ENCODE measurements at places on chromosomes 3 and 15.

DNA sequence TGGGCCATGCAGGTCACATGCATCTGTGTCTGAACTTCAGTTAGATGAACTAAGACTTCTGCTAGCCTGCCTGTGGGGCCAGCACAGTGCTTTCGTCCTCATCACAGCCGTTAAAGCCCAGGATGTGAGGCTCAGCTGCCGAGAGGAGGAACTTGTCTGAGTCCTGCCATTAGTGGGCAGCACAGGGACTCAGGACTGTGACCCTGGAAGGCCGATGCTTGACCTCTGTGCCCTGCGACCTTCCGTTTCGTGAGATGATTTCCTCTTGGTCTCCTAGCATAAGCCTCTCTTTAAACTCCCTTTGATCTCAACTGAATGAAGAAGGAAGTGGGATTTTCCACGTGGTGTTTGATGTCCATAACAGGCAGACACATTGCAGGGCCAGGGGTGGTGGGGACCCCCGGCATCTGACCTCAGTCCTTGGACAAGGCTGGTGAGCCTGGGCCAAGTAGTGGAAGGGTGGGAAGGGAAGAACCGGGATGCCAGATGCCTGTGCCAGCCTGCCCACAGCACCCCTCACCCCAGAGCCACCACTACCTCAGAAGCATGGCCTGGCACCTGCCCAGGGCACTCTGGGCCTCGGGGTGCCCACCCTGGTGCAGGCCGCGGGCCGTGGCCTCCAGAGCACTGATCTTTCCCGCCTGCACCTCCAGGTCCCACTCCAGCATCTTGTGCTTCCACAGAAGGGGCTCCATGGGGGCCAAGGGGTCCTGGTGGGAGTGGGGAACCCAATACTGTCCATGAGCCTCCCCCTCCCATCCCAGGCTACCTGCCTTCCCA is 21.6 kb downstream of the PLA2G4B start:
- DNase-seq, result no peak

- DNase-seq, result no peak
These were observed 39.6 kb downstream of the SEMA6D start for GRCh38 chr15:47756872-47757271.

DNA sequence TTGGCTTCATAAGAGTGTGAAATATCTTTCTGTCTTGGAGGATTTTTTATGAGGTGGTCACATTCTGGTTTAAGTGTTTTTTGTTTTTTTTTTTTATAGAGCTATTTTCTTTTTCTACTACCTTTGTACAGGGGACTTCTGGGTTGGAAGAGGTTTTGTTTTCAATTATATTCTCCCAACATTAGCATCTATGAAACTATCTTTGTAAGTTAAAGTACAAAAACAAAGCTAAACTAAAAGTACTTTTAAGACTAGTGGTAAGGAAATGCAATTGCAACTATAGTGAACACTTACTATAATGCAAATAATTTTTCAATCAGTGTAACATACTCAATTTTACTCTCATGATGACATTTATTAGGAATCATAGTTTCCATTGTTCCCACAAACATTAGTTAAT is 688.2 kb downstream of the SI start:
- DNase-seq, result no peak

GRCh38 chr3:35338186-35338585 is 301.1 kb upstream of the ARPP21 start:
- DNase-seq, result no peak

GRCh38 chr15:65318870-65319356 is 14.4 kb downstream of the RNU5B-1 start:
- DNase-seq, result peak; percentile 64

DNA sequence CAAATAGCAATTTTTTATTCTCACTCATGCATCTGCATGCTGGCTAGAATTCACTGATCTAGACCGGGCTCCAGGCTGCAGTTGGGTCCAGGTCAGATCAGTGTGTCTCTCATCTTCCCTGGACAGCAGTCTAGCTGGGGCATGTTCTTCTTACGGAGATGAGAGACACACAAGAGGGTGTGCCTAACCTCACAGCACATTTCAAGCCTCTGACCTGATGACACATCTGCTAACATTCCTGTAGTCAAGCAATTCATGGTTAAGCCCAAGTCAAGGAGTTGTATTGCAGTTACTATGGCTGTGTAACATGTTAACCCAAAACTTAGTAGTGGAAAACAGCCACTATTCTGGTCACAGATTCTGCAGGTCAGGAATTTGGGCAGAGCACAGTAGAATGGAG is 13.1 kb downstream of the BSN start:
- no peak for DNase-seq

DNA sequence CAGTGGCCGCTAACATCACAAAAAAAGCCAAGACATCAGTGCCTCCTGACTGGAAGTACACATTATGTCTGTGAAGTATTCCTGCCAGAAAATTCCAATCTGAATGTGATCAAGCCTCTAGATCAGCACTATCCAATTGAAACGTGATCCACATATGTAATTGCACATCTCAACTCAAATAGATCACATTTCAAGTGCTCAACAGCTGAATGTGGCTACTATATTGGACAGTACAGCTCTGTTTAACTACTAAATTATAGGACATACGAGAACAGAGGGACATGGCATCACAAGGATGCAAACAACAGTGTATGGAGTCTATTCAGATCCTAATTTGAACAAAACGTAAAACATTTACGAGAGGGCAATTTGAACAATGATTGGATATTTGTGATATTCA is 542 bp upstream of the UBAP1L start:
- peak; percentile 45 for DNase-seq

GRCh38 chr3:23294770-23295387 is 91.8 kb downstream of the UBE2E2 start:
- no peak for DNase-seq

- peak; percentile 53 for DNase-seq
These were observed 75.8 kb downstream of the ZPLD1 start for GRCh38 chr3:102510663-102511062.

- DNase-seq, result no peak
These were observed 35.2 kb downstream of the GLB1 start for GRCh38 chr3:33061782-33062181.

- DNase-seq, result no peak
These were observed 280.6 kb downstream of the ROBO2 start for GRCh38 chr3:77320514-77320913.

GRCh38 chr15:87735522-87735921 is 521.0 kb downstream of the NTRK3 start:
- DNase-seq, result no peak

GRCh38 chr3:182970811-182971418 is 9.4 kb downstream of the DCUN1D1 start:
- no peak for DNase-seq

- no peak for DNase-seq
These were observed 131.2 kb downstream of the CTNNB1 start for GRCh38 chr3:41330465-41330864.

GRCh38 chr15:75347222-75348033 is 589 bp downstream of the NEIL1 start:
- DNase-seq, result peak; percentile 67

- DNase-seq, result no peak
These were observed 37.6 kb upstream of the FBN1 start for GRCh38 chr15:48682942-48683651.

GRCh38 chr3:12896063-12896985 is 55.0 kb upstream of the RPL32 start:
- DNase-seq, result no peak

- DNase-seq, result no peak
These were observed 236.8 kb downstream of the CACNA2D3 start for GRCh38 chr3:54358969-54359694.

DNA sequence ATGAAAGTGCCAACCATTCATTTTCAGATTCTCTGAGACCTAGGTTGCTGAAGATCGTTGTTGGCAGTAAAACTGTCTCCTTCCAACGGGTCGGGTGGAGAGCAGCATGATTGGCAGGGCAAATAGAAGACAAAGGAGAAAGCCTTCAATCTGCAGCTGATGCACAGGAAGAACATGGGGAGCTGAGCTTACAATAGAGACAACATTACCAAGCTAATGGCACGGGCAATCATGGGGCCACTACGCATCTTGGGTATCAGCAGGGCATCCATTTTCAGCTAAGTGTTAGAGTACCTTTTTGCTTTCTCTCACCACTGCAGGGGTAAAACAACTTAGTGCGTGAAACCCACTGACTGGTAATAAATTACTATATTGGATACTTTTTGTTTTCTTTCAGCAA is 114.8 kb downstream of the WDR72 start:
- DNase-seq, result no peak

- no peak for DNase-seq
These were observed 293.3 kb upstream of the CNTN4 start for GRCh38 chr3:1805331-1805730.

DNA sequence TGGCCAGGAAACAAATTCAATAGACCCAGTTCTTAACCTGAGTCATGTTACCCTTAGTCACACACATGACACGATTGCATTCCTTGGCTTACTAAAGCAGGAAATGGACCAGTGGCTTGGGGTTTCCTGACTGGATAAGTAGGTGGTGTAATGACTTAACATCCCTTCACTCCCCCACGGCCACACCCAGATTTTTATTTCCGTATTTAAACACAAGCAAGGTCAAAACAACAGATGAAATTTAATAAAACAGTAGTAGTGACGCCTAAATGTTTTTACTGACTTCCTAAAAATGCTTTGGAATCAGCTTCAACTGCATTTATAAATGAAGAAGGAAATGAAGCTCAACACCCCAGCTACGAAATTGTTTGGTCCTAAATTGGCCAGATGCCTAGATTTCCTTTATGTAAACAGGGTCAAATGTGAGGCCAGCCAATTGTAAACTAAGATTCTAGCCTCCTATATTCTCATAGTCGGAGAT is 324.3 kb downstream of the CHST2 start:
- no peak for DNase-seq

DNA sequence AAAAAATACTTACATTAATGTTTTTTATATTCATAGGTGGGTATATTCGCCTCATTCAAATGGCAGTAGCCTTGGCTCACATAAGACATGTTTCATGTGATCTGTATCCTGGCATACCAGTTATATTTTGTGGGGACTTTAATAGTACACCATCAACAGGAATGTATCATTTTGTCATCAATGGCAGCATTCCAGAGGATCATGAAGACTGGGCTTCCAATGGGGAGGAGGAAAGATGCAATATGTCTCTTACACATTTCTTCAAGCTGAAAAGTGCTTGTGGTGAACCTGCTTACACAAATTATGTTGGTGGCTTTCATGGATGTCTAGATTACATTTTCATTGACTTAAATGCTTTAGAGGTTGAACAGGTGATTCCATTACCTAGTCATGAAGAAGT is 3.5 kb downstream of the PDE12 start:
- no peak for DNase-seq
